ENCODE measurements at places on chromosomes 12 and 14.

- no peak for DNase-seq
Measured at GRCh38 chr12:15707516-15708199, 81.5 kb downstream of the EPS8 start.

- no peak for DNase-seq
Measured at GRCh38 chr12:104534162-104534856, 77.6 kb downstream of the CHST11 start.

DNA sequence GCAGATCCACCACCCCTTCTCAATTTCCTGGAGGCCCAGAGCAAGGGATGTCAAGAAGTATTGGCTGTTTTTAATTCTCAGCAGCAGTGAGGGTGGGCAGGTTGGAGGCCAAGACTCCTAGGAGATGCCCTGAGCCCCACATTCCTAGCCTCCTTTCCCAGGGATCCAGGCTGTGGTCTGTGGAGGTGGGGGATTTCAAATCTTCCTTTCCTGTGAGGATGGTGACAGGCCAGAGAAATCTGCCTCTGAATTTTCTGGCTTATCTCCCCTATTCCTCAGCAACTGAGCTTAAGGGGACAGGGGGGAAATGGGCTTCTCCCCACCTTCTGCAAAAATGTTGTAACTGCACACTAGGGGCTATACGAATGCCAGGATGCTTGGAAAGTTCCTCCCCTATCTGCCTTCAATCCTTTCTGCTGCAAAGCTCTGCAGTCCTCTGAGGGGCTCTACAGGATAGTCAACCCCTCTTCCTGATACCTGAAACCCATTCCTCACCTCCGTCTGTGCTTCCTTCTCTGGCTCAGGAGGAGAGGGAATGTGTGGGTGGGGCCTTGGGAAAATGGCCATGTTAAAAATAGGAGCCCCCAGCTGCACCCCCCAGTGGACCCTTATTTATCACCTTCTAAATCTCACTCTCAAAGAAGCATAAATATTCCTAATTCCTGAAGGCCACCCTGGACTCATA is 6.6 kb downstream of the GPR84 start:
- DNase-seq, result no peak

DNA sequence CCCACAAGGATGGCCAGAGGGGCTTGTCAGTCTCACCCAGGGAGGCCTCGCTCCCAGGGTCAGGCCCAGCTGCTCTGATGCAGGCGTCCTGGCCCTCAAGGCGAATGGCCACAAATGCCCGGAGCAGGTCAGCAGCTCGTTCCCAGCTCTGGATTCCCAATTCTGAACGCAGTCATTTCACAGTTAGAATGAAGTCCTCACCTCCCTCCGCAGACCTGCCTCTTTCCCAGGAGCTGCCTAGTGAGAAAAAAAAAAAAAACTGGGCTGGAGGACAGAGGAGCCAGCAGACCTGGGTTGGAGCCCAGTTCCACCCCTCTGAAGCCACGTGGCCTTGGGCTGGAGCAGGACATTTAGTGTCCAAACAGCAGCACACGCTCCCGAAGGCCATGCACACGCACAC is 62.2 kb upstream of the DIO3 start:
- peak; percentile 3 for DNase-seq

DNA sequence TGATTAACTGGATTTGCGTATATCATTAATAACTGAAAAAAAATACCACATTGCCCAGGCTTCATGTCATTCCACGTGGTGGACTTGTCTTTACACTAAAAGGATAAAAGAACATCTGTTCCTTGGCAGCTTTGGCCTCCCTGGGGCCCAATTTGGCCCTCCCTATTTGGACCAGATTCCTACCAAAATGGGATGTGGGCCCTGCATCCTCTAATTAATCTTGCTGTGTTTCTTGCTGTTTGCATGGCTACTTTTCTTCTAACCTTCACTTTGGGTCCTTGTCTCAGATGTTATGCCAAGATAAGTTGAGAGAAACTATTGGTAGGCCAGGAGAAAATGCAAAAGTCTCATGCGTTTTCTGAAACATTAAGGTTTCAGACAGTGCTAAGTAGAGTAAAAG is 57.5 kb downstream of the PTHLH start:
- no peak for DNase-seq

DNA sequence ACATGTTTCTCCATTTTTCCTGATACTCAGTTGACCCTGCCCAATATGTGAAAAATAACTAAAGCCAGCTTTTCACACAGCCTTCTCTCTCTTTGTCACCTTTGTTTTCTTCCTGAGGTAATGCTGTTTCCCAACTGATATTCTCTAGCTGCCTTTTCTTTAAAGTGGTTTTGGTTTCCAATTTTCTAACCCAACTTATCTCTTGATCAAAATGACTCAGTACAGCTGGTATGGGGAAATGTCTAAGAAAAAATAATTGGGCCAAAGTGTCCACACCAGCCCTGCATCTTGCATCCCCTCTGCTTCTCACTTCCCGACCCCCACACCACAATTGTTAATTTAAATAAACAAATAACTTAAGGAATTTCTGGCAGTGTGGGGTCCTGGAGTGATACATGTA is 193.8 kb downstream of the SYT1 start:
- DNase-seq, result no peak

DNA sequence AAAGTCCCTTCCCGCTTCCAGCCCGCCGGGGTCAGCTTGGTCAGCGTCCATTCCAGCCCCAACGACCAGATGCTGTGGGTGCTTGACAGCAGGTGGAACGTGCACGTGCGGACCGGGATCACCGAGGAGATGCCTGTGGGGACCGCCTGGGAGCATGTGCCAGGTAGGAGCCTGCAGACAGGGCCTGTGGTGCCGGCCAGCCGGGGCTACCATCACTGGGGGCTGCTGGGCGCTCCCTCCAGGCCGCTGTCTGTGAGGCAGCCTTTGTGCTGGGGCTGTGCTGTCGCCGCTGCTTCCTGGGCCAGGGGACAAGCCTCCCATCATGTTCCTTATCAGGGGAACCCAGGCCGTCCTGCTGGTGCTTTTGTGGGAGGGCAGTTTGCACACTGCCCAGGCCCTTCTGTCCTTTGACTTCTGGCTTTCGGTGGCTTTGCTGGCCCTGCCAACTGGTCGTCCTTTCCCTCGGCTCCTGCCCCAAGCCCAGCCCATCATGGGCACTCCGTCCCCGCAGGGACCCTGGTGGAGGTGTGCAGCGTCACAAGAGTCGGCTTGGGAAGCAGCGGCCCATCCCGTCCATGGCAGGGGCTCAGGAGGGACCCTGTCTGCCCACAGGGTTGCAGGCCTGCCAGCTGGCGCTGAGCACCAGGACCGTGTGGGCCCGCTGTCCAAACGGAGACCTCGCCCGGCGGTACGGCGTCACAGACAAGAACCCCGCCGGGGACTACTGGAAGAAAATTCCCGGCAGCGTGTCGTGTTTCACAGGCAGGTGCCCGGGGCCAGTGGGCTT is 12.4 kb downstream of the ANKRD9 start:
- no peak for DNase-seq

DNA sequence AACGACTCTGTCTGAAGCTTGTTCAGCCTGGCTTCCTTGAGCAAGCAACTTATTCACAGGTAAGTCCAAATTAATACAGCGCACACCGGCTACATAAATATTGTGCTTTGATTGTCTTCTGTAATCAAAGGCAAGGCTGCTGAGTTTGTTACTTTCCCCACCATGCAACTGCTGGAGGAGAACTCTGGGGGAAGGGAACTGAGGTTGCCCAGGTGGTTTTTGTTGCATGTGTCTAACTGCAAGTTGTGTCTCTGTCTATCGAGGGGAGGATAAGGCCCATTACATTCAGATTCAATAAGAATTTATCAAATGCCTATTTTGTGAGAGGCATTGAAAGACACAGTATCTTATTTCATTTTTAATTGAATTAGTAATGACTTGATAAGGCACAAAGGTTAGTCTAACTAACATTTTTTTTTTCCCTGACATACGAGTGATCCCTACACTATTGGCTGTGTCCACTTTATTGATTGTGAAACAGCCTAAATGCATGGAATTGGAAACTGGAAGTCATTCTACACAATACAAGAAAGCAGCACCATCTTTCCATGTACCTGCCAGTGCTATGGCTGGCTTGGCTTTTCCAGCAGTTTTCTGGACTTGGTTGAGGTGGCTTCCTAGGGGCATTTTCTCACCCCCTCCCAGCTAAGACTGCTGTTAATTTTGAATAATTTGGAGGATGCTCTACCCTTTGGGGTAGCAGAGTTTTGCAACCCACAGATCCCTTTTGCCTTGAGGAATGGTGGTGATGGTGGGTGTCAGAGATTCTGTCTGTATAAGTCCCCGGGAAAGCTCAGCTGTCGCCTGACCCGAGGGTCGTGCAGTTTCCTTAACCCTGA is 951 bp upstream of the CHST11 start:
- DNase-seq, result no peak

DNA sequence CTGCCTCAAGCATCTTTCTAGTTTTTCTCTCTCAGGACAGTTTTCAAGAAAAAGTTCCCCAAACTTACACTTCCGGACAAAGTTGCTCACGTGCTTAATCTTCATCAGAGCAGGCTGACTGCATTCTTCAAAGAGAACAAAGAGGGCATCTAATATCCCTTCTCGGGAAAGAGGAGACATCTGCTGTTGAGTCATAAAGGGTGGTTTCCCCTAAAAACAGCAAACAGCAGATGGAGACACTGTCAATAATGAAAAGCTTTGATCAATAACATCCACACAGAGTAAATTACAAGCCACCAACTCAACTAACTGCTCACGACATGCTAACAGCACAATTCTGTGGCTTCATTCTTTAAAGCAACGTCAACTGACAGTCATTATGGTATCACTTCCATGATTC is 8.1 kb downstream of the CIT start:
- DNase-seq, result no peak

GRCh38 chr12:82625523-82625922 is 61.2 kb upstream of the TMTC2 start:
- DNase-seq, result no peak

GRCh38 chr12:15550793-15551192 is 228.5 kb downstream of the PTPRO start:
- DNase-seq, result no peak

DNA sequence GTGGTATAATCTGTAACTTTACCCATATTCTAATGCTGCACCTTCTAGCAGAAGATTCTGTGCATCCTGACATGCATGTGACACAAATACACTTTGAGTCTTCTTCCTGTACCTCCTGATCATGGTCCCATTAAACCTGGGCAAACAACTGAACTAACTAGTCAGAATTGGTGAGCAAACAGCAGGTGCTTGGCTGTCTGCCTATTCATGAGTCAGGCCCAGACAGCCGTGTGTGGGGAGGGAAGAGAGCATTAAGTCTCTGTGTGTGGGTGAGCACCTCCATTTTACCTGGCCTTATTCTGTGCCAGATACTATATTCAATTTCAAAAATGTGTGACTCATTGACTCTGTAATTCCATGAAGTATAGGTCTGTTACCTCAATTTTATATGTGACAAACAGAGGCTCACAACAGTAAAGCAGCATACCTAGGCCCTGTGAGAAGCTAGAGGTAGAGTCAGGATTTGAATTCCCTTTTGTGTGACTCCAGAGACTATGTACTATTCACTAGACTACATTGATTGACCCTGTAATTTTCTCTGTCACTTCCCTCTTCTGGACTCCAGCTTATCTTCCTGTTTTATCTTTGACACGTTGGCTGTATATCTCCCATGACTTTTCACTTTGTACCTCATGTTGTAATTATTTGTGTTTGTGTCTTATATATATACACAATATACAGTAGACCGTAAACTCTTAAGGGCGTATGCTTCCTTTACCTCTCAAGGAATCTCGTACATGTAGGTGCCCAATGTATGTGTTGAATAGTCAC is 32.2 kb downstream of the SUSD6 start:
- peak; percentile 85 for DNase-seq

- no peak for DNase-seq
Measured at GRCh38 chr14:21860172-21860571, 186.6 kb upstream of the OR4E1 start.

DNA sequence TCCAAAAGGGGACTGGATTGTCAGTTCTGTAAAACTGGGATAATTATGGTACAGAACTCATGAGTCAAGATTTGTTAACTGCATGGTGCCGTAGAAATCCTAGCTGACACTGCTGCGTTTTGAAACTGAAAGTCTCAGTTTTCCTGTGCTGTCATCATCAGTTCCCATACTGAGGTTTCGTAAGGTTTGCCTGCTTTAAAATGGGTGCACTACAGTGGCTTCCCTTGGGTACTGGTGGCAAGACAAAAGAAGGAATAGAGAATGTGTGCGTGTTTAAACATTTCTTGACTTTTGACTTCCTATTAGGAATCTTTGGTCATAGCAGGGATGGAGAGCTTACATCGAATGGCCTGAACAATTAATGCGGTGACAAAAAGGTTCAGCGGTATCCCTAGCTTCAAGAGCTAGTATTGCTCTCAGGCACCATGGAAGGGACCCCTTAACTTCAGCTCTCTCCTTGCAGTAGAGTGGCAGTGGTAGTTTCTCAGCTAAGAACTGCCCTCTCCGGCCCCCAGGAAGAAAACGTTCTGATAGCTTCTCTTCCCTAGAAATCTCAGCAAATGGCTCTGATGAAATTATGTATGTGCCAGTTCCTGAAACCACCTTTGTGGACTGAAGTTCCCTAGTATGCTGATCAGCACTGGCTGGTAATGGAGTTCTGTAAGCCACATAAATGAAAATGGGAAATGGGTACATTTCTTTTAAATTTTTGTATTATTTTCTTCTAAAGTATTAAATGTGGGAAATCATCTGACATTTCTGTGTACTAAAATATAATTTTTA is 28.9 kb downstream of the ANO6 start:
- DNase-seq, result no peak

GRCh38 chr12:15918066-15918465 is 6.9 kb downstream of the DERA start:
- DNase-seq, result no peak

- DNase-seq, result no peak
Measured at GRCh38 chr12:45289245-45290215, 73.6 kb downstream of the ANO6 start.

DNA sequence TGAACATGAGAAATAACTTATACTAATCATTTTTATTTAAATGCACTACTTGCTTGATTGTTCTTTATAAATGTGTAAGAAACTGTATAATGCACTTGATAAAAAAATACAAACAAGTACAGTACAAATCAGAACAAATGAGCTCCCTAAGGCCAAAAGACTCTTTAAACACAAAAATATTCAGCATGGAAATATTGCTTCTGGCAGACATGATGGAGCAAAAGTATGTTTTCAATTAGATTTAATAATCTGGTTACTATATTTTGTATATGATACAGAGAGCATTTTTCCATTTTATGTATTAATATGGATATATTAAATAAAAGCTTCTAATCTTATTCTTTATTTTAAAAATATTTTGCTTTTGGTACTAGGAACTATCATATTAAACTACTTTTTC is 800.2 kb upstream of the LRFN5 start:
- no peak for DNase-seq
